CD4-positive, alpha-beta memory T cell (primary cell): ENCODE measurements at places on chromosomes 5 and 9. TPM values are rescaled to one million over a fixed set of nuclear protein-coding genes. Genes with fewer than 3 reads are reported as not detected.

Gene TNFSF15
- not detected for polyA plus RNA-seq

Gene SPACA9
- polyA plus RNA-seq: 1.9 TPM

Gene DND1
- not detected for polyA plus RNA-seq

Gene GCNT1
- polyA plus RNA-seq: 9.3 TPM

Gene CARTPT
- not detected for polyA plus RNA-seq

Gene LCN15
- polyA plus RNA-seq: not detected
